ENCODE measurements at places on chromosomes 7 and 10.

DNA sequence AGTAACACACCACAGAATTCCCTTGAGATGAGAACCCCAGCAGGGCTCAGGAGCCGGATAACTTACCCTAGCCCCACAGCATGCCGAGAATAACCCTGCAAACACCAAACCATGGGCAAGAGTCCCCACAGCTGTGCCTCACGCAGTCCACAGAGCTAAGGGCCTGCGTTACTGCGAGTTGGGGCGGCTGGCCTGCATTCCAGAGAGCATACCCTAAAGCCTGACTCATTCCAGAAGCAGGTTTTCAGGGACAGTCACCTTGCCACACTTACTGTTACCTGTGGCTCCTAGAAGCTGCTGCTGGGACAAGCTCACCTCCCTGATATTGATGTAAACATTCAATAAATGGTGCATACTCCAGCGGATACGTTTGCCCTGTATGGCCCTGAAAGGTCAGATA is 18.6 kb downstream of the FGFR2 start:
- no peak for DNase-seq

DNA sequence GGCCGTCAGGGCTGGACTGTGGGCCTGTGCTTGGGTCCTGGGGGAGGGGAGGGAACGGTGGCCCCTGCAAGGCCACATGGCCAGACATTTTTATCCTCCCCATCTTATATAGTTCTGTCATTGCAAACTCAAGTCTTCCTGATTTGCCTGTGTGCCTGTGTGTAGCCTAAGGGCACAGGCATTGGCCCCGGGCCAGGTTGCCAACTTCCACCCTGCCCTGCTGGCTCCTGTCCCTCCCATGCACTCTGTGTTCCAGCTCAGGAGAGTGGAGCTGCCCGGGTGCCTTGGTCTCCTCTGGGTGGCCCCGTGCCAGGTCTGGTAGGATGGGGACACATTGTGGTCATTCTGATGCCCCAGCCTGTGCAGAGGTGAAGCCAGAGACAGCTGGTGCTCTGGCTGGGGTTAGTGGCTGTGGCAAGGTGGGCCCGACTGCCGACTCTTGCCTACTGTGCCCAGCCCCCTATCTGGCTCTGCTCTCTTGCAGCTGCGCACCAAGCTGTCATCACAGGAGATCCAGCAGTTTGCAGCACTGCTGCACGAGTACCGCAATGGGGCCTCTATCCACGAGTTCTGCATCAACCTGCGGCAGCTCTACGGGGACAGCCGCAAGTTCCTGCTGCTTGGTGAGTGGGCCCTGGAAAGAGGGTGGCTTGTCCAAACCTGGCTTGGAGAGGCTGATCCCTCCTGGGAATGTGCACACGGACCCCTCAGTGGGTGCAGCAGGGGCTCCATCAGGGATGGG is 14.8 kb downstream of the NACAD start:
- no peak for DNase-seq

DNA sequence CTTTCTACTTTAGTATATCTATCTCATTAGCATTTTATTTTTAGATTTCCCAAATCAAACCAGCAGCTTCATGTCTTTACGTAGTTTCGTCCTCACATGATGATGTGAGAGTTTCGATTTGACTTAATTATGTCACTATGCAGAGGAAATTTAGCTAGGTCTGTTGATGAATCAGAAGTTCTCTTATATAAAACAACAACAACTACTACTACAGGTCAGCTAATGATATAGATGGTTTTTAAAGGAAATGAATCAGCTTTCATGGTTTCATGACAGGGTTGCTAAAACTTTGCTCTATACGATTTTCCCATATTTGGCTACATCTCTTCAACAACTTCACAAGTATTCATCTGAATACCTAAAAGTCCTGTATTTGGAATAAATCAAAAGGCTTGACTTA is 28.6 kb downstream of the JAZF1 start:
- DNase-seq: no peak

DNA sequence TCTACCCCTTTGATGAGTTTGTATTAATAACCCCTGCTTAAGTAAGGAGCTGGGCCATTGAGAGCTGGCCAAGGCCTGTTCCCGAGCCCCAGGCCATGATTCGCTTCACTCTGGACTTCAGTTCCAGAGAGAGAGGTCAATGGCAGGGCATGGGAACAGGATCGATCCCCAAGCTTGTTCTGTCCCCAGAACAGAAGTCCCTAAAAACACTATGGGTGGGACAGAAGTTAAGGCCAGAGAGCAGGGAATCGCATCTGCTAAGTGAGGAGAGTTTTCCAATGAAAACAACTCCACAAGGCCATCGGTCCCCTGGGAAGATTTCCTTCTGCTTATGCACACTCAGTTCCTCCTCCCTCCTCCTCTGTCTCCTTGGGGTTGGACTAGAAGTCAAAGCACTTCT is 159.6 kb downstream of the LSM5 start:
- DNase-seq: no peak

- DNase-seq: no peak
Measured at GRCh38 chr7:114217026-114217806, 197.4 kb upstream of the FOXP2 start.

DNA sequence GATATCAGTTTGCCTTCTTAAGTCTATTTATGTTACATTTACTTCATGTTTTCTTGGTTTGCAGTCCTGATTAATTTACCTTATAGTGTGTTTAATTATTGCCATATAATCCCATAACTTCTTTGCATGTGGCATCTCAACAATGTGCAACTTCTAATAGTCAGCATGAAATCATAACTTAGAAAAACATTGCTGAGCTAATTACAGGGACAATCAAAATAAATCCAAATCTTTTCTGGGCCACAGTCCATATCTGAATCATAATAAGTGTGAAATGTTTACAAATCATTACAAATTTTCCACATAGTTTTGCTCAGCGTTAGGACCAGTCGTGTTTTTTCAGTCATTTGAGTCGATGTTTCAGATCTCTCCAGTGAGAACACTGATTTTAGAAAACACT is 29.1 kb upstream of the CABCOCO1 start:
- no peak for DNase-seq

DNA sequence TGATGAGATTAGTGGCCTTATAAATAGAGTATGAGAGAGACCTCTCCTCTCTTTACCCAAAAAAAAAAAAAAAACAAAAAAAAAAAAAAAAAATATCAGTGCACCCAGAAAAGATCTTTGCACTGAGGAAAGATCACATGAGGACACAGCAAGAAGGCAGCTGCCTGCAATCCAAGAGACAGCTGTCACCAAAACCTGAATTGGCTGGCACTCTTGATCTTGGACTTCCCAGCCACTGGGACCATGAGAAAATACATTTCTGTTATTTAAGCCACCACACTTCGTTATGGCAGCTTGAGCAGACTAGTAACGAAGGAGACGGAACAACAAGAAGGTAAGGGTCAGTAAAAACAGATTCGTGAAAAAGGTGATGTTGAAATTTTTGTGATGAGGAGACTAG is 47.0 kb downstream of the TMEM106B start:
- DNase-seq: no peak

GRCh38 chr10:16585103-16585502 is 63.4 kb upstream of the C1QL3 start:
- no peak for DNase-seq
